NCI-H524 treated with DMSO at 0.1 percent for 48 hours (cell line): ENCODE measurements at places on chromosomes 16 and 17.

DNA sequence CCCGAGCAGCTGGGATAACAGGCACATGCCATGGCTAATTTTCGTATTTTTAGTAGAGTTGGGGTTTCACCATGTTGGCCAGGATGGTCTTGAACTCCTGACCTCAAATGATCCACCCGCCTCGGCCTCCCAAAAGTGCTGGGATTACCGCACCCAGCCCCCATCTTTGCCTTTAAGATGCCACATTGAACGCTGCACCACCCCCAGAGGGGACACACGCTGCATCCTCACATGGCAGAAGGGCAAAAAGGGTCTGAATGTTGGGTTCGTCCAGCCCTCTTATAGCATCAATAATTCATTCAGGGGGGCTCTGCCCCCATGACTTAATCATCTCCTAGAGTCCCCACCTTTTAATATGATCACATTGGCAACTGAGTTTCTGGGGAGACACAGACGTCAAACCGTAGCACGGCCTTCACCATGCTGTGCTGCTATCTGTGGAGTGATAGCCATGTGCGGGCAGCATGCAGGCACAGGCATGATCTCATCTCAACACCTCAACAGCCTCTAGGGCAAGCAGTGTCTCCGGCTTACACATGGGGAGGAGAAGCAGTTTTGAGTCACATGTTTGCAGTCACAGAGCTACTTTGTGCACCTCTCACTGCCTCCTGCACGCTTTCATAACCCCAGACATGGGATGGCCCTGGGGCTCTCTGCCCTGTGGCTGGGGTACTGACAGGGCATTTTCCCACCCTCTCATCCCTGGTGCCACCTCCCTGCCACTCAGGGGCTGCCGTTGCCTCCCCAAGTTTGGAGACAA lies 30.0 kb downstream of the IL21R start:
- DNase-seq: no peak

- no peak for DNase-seq
These were observed 91.9 kb downstream of the IRF8 start for GRCh38 chr16:85990861-85991301.

- no peak for DNase-seq
These were observed 722.6 kb upstream of the KIF2B start for GRCh38 chr17:53100126-53100525.

DNA sequence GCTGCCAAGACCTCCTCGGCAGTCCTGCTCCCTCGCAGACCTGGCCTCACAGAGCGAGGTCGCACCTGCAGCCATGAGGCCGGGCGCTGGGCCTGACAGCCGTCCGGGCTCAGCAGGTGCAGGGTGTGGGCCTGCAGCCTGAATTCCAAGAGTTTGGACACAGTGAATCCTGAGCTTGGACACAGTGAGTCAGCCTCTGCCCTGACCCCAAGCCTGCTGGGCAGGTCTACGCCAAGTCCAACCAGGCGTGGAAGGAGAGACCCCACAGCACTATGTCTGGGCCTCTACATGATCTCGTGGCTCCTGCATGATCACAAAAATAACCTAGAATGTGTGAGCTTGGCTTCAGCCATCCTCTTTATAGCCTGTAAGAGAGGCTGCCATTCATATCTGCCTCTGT lies 121.0 kb downstream of the C16orf95 start:
- no peak for DNase-seq

DNA sequence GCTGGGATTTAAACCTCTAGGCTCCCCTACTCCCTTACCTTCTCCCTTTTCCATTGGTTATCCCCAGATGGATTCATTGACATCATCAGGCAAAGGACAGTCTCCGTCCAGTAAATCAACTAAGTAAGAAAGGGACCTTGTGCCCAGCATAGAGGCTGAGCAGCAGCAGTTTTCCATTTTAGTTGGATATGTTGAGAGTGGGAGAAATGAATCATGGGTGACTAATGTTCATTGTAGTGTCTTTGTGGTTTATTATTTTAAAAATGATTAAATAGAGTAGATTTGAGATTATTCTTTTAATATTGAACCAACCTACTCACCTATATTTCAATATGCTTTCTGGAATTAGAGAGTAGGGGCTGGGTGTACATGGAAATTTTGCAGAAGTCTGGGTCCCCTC lies 99.4 kb upstream of the CACNG3 start:
- DNase-seq: no peak

DNA sequence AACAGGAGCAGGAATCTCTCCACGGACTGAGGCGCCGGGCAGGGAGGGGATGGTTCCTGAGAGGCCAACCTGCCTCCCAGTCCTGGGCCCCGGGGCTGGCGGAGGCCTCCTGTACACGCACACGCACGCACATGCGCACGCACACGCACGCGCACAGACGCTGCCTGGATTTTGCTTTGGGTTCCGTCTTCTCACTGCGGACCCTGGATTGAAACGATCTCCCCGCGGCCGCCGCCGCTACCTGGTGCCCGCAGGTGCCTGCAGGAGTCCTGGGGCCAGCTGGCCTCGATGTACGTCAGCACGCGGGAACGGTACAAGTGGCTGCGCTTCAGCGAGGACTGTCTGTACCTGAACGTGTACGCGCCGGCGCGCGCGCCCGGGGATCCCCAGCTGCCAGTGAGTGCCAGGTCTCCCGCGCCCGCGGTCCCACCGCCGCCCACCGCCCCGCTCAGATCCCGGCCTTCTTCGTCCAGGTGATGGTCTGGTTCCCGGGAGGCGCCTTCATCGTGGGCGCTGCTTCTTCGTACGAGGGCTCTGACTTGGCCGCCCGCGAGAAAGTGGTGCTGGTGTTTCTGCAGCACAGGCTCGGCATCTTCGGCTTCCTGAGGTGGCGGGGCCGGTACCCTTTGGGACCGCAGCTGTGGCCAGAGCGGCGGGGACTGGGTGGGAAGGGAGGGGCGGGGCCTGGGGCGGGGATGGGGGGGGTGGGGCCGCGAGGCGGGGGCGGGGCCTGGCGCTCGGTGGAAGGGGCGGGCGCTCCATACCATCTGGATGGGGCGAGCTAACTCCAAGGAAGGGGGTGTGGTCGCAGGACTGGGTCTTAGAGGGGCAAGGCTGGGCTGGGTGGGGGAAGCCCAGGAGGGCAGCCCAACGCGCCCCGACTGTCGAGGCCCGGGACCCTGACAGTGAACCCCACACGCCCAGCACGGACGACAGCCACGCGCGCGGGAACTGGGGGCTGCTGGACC lies 12.3 kb downstream of the CES4A start:
- DNase-seq: no peak

- DNase-seq: peak; percentile 16
These were observed 8.9 kb upstream of the SEC14L1 start for GRCh38 chr17:77131904-77132303.

- DNase-seq: no peak
These were observed 19.5 kb upstream of the MED13 start for GRCh38 chr17:62084585-62084984.
